Activated T-cell treated with anti-CD3 and anti-CD28 coated beads for 48 hours (primary cell): ENCODE measurements at places on chromosomes 2 and 18.

DNA sequence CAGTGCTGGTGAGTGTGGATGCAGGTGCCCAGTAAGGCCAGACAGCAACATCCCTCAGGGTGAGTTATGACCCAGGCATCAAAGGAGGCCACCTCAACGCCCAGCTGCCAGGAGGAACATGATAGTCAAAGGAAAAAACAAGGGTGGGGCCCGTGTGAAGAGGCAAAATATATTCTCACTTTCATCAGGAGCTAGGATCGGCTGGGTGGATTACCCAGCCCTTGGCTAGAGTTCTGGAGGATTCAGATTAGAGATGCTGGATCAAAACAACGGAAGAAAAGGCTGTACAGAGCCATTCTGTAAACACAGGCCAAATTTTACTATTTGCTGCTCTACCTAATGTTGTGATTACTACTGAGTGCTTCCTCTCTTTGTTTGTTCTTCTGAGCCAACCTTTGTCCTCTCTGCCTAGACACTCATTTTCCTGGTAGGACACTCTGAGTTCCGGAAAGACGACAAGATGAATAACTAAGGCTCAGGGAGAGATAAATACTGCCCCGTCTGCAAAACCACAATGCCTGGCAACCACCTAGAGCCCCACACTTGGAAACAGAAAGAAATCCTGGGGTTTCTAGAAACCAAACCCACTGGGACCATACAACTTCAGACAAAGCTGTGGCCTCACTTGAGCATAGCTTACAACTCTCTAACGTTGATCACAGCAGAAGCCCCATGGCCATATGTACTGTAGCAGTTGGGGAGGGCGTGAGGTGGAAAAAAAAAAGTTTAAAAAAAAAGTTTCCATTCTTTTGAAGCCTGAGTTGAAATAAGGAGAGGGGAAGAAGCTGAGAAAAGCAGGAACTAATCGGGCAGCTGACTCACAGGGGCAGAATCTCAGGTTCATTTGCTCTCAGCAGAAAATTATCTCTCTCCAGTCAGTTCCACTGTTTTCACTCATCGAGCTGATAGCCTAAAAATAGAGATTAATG is 17.8 kb upstream of the PMAIP1 start:
- no peak for DNase-seq

DNA sequence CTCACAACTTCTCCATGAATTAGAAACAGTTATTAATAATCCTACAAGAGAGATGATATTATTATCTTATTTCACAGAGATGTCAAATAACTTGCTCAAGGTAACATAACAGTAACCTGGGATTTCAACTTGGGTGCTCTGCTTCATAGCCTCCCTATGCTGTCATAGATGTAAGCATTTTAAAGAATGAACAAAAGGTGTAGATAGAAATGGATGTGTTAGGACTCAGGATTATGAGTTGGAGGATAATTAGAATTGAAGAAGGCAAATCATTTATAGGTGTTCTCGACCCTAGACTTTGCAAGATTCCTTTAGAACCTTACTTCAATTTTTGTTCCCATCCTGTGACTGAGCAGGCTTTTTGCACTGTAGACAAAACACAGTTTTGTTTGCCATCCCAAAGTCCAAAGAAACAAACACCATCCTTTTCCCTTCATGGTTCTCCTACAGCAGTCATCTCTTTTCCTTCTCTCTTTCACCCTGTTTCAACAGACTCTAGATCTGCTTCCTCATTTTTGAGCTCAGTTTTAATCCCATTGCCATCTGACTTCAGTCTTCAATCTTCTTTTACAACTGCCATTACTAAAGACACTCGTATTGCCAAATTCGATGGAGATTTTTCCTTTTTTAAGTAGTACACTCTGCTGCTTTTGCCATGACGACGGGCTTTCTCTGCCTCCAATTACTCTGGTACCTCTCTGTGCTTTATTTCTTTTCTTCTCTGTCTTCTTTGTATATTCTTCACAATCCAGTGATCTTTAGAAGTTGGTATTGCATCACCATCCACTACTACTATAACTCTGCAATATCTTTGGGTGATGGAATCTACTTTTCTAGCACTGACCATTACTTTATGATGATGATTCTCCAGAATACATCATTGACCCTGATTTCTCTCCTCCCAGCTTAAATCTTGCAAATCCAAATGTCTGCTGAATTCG is 4.5 kb downstream of the HNMT start:
- no peak for DNase-seq

DNA sequence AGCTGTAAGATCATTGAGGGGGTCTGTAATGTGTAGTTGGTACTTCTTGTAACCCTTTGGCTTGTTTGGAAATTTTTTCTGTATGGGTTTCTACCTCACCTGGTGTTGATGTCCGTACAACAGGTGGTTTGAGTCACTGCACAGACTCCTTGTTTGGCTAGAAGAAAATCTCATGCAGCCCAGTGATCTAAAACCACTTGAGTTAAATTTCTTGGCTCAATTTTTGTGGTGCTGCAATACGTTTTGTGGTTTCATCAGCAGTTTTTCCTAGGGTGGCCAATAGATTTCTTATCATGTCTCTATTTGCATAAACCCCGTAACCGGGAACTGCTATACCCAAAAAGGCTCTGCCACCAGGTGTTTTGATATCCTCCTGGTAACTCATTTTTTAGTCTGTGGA is 43.4 kb downstream of the CERS6 start:
- DNase-seq = no peak

DNA sequence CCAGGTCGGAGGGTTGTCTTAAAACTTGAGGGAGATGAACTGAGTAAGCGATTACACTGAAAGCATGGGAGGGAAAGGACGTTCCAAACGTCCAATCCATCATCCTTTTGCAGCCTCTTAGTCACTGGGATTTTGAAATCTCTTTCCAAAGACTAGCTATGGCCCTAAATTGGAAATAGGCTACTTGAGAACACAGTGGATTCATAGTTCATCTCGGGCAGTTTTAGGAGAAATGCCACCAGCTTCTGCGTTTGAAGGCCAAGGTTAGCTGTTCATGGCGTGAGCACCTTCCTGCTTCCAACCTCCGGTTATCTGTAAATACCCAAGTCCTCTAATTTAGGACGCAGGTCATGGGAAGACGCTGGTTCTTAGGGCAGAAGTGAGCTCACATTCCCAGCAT is 821 bp upstream of the EML6 start:
- no peak for DNase-seq

DNA sequence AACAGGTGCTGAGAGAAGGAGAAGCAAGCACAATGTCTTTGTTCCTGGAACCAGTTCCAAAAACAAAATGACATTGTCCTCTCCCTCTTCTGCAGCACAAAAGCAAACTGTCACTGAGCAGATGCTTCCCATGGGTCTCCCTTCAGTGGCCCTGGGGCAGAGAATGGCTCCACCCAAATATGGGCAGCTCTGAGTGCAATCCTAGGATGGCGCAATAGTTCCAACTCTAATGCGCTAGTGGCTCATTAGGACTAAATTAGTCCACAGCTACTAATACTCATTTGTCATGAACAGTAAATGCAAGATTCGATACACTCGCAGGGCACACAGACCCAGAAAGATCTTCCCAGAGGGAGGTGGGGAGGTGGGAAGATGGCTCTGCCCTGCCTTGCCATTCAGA is 205.2 kb upstream of the CHAC2 start:
- no peak for DNase-seq
